ENCODE measurements at places on chromosomes 2 and 18.

DNA sequence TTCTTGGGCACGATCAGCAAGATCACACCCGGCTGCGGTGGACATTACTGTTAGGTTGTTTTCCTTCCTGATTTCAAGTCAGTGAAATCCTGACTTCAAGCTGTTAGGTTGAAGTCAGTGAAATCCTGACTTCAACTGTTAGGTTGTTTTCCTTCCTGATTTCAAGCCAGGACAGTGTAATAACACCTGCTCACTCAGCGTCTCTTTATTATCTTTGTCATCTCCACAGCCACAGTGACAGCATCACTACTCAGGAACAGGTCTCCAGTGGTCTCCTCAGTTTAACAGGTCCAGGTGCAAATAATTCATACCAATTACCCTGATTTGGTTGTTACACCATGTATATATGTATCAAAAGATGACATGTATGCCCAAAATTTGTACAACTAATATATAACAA, 208.1 kb upstream of the REG3G start:
- no peak for ATAC-seq

GRCh38 chr2:237912271-237913192, 53.1 kb downstream of the RAMP1 start:
- no peak for ATAC-seq

GRCh38 chr18:48923746-48924629, 26.8 kb downstream of the SMAD7 start:
- ATAC-seq, result peak; percentile 47

DNA sequence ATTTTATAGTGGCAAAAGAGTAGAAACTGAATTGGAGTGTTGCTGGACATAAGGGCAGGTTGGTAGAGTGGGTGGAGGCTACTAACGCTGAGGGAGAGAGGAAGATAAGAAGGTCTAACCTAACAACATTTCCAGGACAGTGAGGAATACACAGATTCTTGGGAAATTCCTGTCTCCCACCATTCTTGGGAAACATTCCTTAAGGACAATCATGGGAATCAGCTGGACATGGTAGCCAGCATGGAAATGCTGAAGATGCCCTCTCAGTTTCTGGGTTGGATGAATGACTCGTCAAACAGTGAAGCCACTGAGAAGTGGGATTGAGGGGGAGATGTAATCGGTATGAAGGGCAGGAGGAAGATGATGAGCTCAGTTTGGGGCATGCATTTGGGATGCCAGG, 265.4 kb downstream of the AFF3 start:
- no peak for ATAC-seq

GRCh38 chr18:6719910-6720683, 9.4 kb upstream of the ARHGAP28 start:
- ATAC-seq, result no peak

DNA sequence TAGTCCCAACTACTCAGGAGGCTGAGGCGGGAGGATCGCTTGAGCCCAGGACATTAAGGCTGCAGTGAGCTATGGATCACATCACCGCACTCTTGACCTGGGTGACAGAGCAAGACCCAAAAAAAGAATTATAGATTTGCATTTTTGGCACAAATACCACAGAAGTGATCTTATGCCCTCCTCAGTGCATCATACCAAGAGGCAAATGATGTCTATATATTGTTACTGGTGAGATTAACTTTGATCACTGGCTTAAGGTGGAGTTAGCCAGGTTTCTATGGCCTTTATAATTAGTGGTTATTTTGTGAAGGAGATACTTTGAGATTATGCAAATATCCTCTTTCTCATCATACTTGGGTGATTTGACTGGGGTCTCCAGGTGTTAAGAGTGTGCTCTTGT, 22.1 kb upstream of the CATIP start:
- ATAC-seq, result no peak

DNA sequence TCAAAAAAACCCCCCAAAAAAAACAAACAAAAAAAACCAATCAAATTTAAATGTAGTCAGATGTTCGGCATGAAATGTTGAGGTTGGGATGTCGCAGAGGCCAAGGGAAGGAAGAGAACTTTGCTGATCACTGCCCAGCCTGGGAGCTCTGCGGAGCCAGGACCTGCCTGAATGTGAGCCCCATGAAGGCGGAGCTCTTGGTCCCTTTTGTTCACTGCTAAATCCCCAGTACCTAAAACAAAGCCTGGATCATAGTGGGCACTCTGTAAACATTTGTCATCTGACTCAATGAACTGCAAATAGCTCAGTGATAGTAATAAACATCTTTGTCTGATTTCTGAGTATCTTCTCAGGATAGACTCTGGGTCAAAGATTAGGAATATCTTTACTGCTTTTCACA, 64.0 kb downstream of the NGEF start:
- no peak for ATAC-seq

GRCh38 chr2:227406177-227407031, 18.7 kb upstream of the SCYGR1 start:
- peak; percentile 91 for ATAC-seq

DNA sequence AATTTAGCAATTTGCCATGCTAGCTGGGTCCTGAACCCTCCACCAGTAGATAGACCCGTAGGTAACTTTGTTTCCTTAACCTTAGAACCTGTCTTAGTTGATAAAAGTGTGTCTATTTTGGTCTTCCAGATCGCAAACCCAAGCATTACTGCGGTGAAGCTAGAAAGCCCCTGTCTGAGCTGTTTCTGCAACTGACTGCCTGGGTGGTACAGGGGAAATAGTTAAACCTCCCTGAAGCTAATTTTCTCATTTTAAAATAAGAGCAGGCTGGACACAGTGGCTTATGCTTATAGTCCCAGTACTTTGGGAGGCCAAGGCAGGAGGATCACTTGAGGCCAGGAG, 101.7 kb upstream of the MSH2 start:
- no peak for ATAC-seq

- ATAC-seq, result no peak
These were observed 110.6 kb downstream of the TMEM182 start for GRCh38 chr2:102872388-102872787.

GRCh38 chr2:20093263-20094141, 42.1 kb upstream of the LAPTM4A start:
- peak; percentile 85 for ATAC-seq

DNA sequence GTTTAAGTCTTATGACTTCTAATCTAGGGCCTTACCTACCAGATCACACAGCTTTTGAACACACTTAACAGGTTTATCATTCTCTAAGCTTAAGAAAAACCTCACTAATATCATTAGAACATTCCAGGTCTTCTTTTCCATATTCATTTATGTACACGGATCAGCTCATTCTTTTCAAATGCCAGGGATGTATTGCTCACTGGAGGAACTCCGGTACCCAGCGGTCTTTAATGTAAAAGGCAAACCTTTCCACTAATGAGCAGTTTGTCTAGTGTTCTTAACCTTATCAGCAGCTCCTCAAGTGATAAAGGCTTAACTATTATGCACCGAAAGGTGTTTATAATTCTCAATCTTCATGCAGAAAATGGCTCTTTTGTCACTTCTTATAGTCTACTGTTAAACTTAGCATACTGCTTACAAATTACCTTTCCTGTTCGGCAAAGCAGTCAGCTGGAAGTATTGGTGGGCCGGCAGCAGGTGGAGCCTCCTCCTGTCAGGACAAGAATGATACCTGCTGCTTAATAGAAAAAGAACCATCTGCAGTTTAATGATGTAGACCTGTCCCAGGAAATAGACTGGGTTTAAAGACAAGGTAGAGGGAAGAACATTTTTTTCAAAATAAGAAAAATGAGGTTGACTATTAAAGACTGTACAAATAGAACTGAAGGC, 142.7 kb downstream of the FIGN start:
- ATAC-seq, result no peak

DNA sequence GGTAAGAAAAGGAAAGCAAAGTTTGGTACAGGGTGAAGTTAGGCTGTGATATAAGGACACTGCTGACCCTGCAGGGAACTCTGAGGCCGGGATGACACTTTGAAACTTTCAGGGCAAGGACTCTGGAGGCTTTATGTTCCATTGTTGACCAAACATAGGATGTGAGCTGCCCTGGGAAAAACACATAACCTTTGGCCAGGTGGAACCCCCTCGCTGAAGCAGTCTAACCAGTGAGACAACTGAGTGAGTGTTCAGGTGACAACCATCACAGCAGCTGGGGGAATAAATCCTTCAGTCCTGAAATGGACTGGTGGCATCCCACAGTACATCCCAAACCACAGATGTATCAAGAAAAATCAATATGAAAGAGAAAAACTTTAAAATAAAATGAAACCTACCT, 280.9 kb upstream of the CDH2 start:
- ATAC-seq, result no peak

DNA sequence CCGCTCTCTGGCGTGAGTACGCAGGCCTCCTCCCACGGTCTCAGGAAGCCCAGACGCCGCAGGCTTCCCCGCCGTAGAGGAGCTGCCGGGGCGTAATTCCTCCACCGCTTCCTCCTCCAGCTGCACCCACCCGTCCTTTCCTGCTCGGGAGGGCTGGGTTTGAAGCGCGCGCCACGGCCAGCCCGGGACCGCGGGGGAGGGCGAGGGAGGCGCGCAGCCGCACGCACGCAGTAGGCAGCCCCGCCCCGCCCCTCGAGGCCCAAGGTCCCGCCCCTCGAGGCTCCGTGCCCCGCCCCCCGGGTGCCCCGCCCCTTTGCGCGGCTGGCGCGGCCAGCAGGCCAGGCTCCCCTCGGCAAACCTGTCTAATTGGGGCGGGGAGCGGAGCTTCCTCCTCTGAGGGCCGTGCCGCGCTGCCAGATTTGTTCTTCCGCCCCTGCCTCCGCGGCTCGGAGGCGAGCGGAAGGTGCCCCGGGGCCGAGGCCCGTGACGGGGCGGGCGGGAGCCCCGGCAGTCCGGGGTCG, at the start of gene MALT1:
Gene MALT1, plus strand, starts transcription at position 355 of the 521 bp plus-strand sequence. CDS start 179 bp downstream, outside the sequence.
- ATAC-seq, result peak; percentile 88

DNA sequence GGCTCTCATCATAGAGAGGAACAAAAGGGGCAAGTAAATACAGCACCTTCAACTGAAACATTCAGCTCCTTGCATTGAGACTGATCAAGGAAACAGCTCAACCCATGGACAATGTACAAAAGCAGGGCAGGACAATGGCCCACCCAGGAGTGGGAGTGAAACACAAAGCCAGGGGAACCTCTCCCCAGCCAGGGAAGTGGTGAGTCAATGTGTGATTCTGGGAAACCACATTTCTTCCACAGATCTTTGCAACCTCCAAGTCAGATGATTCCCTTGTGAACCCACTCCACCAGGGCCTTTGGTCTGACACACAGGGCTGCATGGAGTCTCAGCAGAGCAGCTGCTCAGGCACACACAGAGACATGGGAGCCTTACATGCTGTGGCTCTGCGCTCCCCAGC, 294.5 kb downstream of the NR4A2 start:
- no peak for ATAC-seq

DNA sequence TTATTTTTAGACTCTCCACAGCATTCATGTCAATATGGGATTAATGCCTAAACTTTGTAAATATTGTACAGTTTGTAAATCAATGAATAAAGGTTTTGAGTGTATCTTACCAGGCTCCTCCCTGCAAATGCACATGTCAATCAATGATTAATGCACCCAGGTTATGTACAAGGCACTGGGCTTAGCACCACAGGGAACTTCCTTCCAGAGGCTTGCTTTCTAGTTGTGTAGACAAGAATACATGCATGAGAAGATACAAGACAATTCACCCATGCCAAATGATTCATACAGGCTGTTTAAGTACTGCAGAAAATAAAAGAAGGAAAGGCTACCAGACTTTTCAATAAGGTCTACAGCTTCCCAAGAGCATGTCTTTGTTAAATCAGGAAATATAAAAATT, 114.1 kb downstream of the MMADHC start:
- ATAC-seq, result no peak

Data from SK-N-SH treated with all-trans-retinoic acid at 6 μM for 48 hours (cell line).